ENCODE measurements at places on chromosomes 1 and 21.
A peak's percentile ranks its signal among the peaks of the same experiment; 100 is the strongest.

DNA sequence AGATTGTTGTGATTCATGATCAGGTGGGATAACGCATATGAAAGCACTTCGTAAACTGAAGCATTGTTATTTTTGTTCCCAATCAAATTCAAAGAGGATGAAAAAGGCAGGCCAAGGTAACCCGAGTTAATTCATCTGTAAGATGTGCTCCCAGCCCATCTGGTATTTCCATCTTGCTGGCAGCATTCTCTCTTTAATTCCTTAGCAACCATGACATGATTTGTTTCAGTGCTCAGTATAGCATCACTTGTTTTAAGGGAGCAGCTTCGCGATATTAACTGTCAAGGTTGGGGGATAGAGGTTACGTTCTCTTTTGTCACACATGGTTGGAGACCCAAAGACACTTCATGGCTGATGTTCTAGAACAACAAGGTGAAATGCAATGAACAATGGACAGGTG lies 6.4 kb downstream of the TSPAN2 start:
- DNase-seq = no peak

DNA sequence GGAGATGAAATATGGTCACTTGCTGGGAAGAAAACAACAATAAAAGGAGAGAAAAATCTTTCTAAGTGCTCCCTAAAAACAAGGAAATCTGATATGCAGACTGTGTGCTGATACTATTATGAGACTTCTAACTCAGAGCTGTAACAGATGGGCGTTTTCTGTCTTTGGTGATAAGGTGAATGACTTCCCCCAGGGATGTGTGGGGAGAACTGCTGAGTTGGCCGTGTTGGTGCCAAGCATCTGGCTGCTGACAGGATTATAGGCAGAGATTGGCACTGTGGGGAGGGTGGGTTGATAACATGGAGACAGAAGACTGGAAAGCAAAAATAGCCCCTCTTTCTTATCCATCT lies 438.5 kb upstream of the PLXNA2 start:
- no peak for DNase-seq

GRCh38 chr1:176811511-176812288 lies 348.7 kb downstream of the PAPPA2 start:
- no peak for DNase-seq

DNA sequence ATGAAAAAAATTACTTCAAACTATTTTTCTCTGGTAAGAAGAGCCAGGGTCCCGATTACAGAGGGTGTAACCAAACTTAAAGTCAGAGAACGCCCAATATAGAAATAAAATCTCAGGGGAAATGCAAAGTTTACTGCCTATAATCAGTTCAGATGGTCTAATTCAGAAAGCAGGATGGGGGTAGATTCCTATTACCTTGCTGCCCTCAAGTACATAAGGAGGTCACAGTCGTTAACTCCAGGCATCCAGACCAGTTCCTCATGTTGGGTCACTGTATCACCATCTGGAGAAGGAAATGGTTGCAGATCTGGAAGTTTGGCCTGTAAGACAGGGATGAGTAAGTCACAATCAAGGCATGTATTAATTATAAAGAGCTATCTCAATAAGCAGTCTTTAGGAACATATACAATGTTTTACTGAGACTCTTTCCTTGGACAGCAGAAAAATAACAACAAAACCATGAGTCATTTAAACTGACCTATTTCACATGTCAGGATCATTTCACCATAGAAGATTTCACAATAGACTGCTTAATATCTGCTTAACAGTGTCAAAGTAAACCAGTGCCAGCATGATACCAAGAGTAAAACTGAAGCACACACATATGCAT lies 179.4 kb downstream of the SLC45A1 start:
- DNase-seq = no peak

- no peak for DNase-seq
Observed at GRCh38 chr1:36324353-36324703, 883 bp upstream of the EVA1B start.

GRCh38 chr1:78619803-78620579 lies at the start of gene IFI44L:
Gene IFI44L, plus strand, starts transcription at chr1:78620448. Its CDS starts 7,468 bp downstream, at chr1:78627916.
- DNase-seq = peak; percentile 63

- no peak for DNase-seq
Observed at GRCh38 chr1:22936681-22937080, 36.0 kb downstream of the LACTBL1 start.

DNA sequence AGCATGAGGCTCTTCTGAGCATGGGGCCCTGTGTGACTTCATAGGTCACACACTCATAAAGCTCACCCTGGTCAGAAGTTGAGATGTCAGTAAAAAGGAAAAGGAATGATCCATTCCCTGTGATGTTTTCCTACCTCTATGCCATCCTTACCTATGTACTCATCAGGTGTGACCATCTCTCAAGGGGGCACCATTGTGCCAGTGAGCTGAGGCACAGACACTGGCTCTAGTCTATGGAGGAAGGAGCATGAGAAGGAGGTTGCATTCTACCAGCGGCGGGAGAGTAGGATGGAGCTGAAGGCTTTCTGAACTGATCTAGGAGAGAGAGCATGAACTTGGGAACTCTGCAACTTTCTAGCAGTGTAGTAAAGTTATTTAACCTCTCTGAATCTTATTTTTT lies 65.8 kb upstream of the RGL1 start:
- no peak for DNase-seq

DNA sequence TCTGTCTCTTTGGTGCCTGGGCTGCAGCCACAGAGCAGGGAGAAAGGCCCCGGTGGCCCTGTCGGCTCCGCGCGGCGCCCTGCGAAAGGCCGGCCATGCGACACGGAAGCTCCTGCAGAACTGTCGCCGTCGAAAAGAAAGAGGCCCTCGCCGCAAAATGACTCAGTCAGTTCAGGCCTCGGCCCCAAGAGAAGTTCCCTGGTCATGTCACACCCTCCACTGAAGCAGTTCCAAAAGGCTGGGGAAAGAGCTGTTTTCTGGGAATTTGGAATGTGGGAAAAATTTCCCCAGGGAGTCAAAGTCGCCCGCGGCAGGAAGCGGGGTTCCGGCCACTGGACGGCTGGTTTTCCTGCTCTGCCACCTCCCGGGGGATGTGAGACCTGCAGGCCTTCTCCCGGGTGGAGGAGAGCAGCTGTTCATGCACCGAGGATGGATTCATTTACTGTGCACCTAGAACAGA lies 115.8 kb upstream of the ZNF678 start:
- DNase-seq = no peak

GRCh38 chr1:55204997-55205396 lies 10.2 kb downstream of the USP24 start:
- no peak for DNase-seq

DNA sequence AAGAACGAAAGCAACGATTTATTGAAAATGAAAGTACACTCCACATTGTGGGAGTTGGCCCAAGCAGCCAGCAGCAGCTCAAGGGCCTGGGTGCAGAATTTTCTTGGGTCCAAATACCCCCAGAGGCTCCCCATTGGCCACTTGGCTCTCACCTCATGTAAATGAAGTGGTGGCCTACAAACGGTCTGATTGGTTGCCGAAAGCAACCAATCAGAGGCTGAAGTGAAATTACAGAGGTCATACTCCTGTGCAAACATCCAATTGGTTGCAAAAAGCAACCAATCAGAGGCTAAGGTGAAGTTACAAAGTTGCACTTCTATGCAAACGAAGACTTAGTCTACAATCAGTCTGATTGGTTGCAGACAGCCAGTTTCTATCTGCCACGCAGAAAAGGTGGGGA lies 31.9 kb downstream of the FAM163A start:
- no peak for DNase-seq

- no peak for DNase-seq
Observed at GRCh38 chr1:94236630-94237290, 624 bp downstream of the ARHGAP29 start.

DNA sequence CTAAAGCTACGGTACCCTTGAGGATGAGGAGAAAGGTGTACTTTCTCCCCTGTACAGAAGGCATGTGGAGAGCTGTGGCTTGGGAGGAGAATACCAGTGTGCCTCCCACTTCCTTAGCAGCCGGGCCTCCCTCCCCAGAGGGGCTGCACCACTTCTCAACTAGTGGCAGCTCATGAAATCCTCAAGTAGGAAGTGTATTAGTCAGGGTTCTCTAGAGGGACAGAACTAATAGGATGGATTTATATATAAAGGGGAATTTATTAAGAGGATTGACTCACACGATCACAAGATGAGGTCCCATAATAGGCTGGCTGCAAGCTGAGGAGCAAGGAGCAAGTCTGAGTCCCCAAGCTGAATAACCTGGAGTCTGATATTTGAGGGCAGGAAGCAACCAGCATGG lies 53.1 kb upstream of the PPP2R5A start:
- DNase-seq = no peak

GRCh38 chr1:242824435-242824834 lies 299.9 kb upstream of the PLD5 start:
- no peak for DNase-seq

DNA sequence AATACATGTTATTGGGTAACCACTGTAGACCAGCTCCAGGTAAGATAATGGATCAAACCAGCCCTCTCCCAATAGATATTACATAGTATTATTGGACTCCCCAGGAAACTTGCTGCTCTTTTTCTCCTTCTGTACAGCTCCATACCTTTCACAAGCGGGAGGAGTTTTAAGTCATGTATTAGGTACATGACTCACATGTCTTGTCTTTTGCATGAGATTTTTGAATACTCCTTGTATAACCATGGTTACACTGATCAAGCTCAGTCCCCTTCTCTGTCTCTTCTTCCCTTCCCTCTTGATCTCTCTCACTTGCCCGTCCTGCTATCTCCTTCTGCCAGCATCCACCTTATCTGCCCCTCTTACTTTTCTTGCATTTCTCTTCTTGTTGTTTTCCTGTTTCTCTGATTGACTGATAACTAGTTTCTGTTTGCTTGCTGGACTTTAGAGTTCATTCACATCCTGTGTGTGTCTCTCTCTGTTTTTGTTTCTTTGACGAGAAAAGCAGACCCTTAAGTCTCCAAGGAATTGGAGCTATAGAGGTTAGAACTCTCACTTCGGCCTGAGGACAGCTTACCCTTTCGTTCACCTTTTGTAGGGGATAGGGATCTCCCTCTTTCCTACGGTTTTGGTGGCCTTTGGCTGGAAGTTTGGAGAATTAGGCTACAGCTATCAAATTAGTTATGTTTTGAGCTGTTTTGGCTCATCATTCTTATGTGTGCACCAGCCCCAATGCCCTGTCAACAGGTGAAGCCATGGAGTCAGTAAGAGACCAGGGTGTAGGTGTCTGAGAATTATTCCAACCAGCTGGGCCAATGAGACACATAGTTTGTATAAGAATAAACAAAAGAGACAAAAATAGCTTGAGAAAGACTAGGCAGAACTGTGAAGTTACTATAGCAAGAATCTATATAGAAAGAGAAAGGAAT lies 49.0 kb upstream of the ASB17 start:
- no peak for DNase-seq

DNA sequence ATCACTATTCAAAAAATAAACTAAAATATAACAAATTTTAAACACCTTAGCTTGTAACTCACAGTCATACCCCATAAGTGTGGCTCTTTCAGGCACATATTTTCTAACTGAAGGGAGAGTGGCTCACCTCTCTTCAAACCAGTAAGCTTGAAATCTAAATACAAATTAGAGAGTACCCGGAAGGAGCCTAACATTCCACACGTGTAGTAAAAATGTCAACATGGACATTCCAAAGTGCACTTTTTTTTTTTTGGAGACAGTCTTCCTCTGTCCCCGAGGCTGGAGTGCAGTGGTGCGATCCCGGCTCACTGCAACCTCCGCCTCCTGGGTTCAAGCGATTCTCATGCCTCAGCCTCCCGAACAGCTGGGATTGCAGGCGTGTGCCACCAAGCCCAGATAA lies 275.6 kb upstream of the ADGRL2 start:
- DNase-seq = no peak

- DNase-seq = no peak
Observed at GRCh38 chr1:172246521-172247390, 173.7 kb upstream of the C1orf105 start.
